Motor neuron (in vitro differentiated cells): ENCODE measurements at places on chromosomes 12 and 14. TPM values are rescaled to one million over a fixed set of nuclear protein-coding genes. Genes with fewer than 3 reads are reported as not detected.
A peak's percentile ranks its signal among the peaks of the same experiment; 100 is the strongest.

DNA sequence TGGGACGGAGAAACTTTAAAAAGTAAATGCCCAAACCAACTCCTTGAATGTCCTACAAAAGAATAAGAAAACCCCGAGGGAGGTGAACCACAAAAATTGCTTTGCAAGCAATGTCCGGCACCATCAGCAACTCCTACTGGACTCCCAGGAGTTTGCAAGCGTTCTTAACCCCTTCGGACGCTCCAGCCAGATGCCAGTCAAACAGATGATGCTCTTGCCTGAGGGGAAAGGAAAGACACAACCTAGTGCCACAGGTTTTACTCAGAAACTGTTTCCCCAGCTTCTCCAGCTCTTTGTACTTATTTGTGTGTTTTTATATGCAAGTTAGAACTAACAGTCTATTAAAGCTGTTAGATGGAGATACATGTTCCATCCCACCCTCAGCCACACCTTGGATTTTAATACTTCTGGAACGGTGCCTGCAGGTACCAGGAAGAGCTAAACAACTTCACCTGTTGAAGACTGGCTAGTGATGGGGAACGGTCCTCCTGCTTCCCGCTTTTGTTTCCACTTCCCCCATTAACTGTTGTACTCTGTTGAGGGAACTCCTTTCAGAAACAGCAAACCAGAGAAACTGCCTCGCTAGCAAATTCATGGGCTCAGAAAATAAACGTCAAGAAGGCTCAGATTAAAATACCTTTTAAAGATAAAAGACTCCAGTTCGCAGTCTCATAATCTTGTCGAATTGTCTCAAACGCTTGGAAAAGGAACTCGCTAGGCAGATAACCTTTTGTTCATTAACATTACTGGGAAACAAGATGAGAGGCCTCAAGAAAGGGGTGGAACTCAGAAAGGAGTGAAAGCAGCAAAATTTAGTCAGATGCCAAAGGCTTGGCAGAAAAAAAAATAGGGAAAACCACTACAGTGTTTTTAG is 1.1 kb upstream of the FERMT2 start:
- peak; percentile 17 for ATAC-seq

DNA sequence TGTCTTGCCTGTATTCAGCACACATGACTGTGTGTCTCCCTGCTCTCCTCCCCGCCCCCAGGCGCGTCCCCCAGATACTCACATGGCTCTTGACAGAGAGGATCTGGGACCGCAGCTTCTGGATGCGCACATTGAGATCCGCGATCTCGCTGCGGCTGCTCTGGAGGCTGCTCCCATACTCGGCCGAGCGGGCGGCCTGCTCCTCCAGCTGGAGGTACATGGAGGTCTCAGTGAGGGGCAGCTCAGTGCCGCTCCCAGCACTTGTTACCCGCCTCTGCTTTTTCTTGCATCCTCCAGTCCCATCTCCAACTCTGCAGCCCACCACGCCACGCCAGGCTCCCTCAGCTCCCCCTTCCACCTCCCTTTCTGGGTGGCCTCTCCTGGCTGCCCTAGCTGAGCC is 18.9 kb downstream of the KRT80 start:
- no peak for ATAC-seq

The GPRC5D gene
- not detected in 2 replicates for total RNA-seq

DNA sequence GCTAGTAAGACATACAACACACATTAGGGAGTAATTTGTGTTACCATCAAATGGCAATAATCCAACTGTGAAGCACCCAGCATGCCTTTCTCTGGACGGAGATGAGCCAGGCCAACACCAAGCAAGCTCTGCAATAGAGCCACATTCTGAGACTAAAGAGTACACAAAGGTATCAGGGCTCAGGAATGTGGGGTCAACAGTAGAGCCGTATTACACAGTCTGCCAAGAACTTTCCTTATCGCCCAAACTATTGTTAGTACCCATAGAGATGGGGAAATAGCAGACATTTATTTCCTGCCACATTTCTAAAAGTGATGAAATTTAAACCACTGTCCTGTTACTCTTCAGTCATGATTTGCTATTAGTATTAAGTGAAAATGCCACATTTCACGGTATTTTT is 113.7 kb downstream of the BMP4 start:
- ATAC-seq = no peak

GRCh38 chr12:75489187-75489586 is 8.6 kb downstream of the GLIPR1 start:
- ATAC-seq = no peak

DNA sequence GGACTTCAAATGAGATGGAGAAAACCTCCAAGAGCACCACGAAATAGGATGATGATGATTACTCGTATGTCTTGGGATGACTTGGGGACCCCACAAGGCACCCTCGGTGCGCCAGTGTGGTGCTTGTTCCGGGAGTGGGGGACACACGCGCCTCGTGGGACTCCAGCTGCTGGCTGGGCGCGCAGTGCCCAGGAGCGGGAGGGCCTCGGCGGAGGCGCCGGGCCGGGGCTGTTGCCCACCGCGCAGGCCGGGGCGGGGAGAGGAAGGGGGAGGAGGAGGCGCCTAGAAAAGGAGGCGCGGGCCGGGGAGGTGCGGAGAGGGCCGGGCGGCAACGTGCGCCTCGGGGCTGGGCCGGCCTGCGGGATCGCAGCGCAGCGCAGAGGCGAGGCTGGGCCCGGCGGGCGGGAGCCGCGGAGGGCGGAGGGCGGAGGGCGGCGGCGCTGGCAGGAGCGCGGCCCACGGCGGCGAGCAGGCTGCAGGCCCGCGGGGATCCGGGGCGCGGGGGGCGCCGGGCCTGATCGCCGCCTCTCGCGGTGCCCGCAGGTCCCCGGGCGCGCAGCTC is at the start of gene RFLNA:
Gene RFLNA (plus strand): TSS at position 314 of the 562 bp plus-strand sequence. CDS start 337 bp downstream, outside the sequence.
- peak; percentile 86 for ATAC-seq

The DDN gene
- 0.64 and 0.73 TPM in 2 replicates for total RNA-seq

- peak; percentile 58 for ATAC-seq
These were observed 28.4 kb upstream of the SFSWAP start for GRCh38 chr12:131682510-131682895.

DNA sequence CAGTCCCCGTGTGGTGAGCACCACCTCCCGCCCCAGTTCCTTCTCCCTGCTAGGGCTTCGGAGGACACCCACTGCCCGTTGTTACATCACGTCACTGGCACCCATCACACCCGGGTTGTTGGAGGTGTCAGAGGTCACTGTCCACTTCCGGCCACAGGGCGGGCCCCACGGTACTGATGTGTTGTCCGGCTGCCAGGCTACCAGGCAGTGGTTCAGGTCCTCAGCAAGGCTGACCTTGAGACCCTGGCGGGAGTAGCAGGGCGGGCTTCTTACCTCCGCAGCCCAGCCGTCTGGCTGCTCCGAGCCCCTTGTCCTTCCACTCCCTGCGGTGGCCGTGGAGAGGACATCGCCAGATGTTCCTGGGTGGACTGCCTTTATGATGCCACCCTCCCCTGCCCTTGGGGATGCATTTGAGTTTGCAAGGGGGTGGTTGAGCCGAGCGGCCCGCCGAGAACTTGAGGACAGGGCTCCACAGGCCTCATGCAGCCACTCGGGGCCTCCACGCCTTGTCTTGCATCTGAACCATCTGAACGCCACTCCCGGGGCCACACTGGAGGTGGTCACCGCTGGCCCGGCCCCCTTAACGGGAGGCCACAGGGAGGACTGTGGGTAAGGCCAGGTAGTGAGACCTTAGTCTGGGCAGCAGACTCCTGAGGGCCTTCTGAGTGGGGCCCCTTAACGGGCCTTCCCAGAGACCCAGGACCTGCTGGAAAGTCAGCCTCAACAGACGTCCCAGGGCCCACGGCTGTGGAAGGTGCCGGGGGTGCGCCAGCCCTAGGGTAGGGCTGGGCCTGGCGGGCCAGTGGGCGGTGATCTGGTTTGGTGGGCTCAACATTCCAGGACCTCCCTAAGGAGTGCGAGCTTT is 27.1 kb upstream of the PLD4 start:
- ATAC-seq = no peak

The TMPRSS12 gene
- total RNA-seq = 0.15 TPM in 1 of 2 replicates, not detected in the other

DNA sequence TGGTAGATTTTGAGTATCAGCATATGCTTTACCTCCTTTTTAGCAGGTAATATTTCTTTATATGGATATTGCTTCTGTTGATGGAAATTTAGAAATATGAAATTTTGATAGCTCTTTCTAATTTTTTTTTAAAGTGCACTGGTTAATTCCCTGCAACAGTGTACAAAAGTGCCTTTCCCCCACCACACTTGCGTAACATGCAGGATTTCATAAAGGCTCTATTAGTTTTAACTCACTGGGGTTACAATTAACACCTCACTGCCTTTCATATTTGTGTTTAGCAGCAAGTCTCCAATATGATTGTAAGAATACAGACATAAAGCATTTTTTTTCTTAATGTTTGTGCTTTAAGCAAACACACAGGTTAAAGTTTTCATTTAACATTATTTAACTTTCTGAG is 25.6 kb downstream of the MNAT1 start:
- ATAC-seq = no peak

DNA sequence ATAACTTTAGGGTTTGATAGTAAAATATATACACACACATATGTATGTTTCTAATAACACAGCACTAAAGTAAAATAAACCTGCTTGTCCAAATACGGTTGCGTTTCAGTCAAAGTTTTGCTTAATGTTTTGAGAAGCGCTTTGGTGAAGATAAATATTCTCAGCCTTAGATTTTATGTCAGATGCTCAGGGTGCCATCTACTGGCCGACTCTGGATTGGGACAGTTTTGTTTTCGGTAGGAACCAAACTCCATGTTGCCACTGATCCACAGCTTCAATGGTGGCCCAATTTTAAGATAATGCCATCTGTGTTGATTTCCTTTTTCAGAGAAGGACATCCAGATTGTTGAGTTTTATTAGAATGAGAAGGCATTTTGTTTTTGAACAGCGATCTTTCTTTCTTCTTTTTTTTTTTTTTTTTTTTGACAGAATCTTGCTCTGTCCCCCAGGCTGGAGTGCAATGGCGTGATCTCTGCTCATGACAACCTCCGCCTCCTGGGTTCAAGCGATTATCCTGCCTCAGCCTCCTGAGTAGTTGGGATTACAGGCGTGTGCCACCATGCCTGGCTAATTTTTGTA is 43.1 kb downstream of the LLPH start:
- peak; percentile 40 for ATAC-seq

The KRT82 gene
- not detected in 2 replicates for total RNA-seq

The CACNA2D4 gene
- total RNA-seq = 1.2 and 1.5 TPM in 2 replicates

- no peak for ATAC-seq
These were observed 4.2 kb downstream of the SLC15A4 start for GRCh38 chr12:128819293-128820144.

DNA sequence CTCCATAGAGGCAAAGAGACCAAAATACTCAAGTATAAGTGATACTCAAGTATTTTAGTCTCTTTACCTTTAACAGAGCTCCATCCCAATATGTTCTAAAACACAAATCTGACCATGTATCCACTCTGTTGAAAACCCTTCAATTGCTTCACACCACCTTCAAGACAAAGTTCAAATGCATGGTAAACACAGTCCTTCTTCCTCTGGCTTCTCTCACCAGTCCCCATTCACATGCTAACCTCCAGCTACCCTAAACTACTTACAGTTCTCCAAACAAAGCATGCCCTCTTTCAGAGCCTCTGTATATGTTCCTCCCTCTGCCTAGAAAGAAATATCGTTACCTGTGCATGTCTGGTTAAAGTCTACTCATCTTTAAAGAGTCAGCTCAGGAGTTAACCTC is 100.2 kb downstream of the NUMB start:
- no peak for ATAC-seq

DNA sequence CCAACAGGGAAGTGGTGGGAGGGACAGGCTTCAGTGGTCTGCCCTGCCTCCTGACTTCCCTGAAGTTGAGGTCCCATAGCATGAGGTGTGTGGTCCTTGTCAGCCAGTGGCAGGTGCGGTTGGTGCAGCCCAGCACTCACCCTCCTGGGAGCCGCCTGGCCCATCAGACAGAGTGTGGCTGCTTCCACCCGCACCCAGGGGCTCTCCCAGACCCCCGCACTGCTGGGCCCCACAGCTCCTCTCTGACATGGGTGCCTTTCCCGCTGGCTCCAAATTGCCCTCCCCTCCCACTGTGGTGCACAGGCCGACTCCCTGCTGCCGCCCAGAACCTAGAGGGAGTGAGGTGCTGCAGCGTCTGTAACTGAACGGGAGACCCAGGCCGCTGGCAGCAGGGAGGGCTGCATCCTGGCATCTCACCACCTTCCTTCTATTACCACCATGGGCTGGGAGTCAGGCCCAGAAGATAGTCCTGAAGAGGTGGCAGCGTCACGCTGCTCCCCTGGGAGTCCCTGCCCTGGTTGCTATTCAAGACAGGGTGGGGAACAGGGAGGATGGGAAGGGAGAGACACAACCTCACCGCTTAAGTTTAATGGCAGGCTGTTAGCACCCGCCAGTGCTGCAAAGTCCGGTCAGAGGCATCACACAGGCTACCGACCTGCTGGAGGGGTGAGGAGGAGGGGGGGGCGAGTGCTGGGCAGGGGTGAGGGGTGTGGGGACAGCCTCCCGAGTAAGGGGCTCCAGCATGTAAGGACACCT is 180.6 kb upstream of the PRMT8 start:
- no peak for ATAC-seq

DNA sequence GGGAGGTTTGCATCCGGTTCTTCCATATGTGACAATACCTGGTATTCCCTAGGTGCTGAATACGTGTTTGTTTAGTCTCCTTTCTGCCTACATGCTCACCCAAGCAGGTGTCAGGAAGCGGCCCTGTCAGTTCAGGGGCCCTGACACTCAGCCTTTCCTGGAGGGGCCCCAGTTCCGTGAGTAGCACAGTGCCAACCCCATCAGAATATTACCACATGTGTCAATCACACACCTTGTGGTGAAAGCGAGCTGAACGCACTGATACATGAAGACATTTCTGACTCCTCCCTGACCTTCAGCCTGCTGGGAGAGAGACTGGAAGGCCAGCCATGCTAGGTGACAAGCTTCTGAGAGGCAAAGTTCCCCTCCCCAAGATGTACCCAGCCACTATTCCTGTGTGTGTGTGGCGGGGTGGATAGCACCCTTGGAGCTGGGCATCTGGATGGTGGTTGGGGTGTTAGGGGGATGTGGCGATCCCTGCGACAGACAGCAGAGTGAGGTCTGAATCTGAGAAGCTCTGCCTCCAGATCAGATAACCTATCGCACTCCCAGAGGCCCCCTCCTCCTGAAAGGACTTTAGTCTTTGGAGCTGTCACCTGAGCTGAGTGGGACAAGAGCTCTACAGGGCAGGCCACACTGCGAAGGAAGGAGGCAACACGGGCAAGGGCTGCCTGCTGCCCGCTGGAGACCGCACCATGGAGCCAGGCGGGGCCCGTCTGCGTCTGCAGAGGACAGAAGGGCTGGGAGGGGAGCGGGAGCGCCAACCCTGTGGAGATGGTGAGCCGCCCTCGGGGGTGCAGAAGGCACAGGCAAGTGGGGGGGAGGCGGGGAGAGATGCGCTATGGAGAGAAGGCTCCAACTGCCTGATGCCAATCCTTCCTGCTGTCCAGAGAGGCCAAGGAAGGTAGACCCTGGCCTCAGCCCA is at the start of gene SOAT2:
Gene SOAT2 (plus strand): TSS at position 604 of the 925 bp plus-strand sequence. CDS start 92 bp downstream, at position 696.
- ATAC-seq = no peak
